Prostate gland (tissue), 2 donors: ENCODE measurements at places on chromosomes 2 and 18.
A peak's percentile ranks its signal among the peaks of the same experiment; 100 is the strongest.

DNA sequence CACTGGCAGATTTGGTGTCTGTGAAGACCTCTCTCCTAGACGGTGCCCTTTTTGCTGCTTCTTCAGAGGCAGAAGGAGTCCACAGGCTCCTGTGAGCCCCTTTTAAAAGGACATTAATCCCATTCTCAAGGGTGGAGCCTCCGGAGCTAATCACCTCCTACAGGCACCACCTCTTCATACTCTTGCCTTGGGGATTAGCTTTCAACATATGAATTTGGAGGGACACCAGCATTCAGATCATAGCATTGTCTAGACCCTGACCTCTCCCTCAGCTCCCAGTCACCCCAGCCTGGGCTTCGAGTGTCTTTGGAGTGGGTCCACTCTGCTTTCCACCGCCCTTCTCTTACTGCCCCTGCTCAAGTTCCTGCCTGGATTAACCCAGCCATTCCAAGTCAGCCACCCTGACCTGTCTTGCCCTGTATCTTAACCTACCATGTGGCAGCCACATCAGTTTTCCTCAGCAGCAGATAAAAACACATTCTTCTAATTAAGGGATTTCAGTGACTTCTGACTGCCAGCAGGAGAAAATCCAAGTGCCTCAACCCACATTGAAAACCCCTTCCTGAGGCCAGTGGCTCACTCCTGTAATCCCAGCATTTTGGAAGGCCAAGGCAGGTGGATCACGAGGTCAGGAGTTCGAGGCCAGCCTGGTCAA is 6.1 kb upstream of the NCL start:
- DNase-seq = no peak

DNA sequence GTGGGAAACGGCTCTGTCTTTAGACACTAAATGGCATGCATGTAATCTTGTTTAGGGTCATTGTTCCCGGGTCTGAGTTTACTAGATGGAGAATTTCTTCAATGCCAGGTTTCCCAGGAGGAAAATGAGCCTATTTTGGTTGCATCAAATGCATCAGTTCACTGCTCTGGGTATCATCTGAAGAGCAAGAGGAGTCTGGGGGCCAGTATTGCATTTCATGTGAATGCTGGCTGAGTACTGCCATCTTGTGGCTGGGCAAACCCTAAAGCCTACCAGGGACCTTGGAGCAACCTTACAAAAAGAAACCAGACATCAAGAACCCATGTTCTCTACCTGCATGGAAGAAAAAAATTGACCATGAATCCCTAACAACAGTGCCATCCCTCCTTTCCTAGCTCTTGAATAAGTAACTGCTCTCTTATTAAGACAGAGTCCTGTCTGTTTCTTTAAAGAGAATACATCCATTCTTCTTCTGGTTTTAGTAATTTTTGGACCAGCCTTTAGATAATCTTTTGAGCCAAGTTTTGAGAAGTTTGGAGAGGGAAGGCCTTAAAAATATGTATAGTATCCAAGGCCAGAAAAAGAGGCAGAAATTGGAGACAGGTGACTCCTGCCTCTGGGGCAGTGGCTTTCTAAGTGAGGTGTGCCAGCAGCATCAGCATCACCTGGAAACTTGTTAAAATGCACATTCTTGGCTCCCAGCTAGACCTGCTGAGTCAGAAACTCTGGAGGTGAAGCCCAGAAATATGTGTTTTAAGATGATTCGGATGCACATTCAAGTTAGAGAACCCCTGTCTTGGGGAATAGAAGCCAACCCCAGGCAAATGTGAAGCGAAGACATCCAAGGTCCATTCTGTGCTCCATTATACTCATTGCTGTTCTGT is 261.0 kb upstream of the CXCR4 start:
- peak; percentile 14 for DNase-seq

GRCh38 chr2:133072837-133073694 is 403.1 kb upstream of the LYPD1 start:
- peak; percentile 4 for DNase-seq

GRCh38 chr2:128310094-128310716 is 8.5 kb downstream of the HS6ST1 start:
- no peak for DNase-seq

DNA sequence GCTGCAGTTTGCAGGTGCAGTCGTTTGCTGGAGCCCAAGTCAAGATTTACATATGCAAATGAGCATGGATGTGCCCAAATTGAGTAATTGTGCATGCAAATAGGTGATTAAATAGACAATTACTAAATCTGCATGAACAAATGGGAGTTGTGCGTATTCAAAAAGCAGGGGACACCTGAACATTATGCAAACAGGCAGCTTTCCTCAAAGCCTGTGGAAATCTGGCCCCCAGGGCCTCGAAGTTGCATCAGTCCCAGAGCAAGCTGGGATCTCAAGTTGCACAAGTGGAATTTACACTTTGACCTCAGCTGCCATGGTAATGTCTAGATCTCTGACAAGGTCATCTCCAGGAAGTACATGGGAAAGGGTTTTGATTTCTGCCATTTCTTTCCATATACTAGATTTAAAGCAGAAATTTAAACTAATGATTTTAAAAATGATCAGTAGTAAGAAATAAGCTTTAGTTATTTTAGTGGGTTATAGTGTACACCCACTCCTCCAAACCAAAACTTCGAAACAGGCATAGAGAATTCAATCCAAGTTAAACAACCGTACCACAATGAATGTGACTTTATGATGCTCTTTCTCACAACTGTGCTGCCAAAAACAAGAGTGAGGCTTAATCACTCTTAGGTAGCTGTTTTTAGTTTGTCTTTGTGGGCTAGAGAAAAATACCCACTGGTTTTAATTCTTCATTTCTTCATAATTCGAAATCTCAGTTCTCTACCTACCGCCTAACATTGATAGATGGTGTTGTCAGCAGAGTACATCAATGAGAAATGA is 110.7 kb downstream of the RND3 start:
- DNase-seq = no peak

GRCh38 chr2:230942920-230943896 is 18.2 kb upstream of the GPR55 start:
- no peak for DNase-seq

GRCh38 chr18:63083020-63083531 is 236.5 kb downstream of the BCL2 start:
- no peak for DNase-seq

DNA sequence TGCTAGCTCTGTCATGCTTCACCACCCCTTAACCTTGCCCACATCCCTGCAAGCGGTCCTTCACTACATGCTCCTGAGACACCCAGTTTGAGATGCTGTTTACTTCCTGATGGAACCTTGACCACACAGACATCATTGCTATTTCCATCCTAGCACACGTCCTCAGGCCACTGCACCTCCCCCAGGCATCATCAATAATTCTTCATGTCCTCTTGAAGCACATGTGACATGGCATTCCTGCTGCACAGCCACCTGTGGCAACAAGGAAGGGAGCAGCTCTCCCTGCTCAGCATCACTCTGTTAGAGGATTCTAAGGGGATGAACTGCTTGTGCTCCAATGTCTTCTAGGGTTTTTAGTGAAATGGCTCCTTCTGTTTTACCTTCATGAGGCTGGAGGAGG is 26.1 kb upstream of the ST3GAL5 start:
- no peak for DNase-seq

DNA sequence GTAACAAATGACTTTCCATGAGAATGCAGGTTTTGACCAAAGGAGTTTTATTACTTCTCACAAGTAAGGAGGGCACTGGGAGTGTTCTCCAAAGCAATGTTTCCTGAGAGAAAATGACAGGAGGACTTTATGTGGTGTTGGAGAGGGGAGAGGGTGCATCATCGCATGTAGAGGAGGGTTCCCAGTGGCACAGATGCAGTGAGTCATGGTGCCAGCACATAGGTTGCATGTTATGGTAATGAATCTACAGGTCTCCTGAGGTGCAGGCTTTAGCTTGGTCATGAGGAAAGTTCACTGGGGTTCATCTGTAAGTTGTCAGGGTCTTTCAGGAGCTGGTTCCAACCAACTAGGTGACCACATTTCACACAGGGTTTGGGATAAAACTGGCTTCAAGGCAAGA is 30.4 kb downstream of the NAT8 start:
- DNase-seq = no peak

GRCh38 chr2:240225131-240225530 is 84.7 kb upstream of the OTOS start:
- DNase-seq = no peak
